ENCODE measurements at places on chromosomes 7 and 10.

DNA sequence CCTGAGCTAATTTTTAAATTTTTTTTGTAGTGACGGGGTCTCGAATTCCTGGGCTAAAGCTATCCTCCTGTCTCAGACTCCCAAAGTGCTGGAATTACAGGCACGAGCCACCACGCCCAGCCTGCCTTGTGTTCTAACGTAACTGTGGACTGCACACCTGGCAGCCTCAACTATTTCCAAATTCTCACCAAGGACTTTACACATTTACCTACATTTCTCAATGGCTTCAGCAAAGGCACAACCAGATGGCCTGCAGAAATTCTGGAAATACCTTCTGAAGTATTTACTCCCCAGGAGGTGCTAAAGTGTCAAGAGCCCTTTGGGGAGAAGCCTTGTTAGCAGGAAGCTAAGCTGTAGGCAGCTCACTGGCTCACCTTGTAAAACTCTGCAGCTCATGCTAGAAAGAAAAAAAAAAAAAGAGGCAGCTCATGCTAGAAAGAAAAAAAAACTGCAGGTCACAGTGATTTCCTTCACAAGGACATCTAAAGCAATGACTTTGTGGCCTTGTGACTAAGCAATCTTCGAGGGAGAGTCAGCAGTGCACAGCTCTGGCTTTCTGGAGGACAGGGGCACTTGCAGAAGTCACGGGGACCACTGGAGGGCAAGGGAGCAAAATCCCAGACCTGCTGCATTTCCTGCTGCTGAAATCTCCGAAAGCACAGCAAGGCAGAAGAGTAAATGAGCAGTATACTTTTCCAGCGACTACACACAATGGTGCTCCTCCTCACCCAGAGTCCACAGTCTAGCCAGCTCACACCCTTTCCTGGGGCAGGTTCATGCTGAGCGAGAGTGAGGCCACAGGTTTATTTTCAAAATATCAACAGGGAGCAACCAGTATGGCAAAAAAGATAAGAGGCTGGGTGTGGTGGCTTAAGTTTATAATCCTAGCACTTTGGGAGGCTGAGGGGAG lies 40.4 kb downstream of the BAIAP2L1 start:
- no peak for DNase-seq

DNA sequence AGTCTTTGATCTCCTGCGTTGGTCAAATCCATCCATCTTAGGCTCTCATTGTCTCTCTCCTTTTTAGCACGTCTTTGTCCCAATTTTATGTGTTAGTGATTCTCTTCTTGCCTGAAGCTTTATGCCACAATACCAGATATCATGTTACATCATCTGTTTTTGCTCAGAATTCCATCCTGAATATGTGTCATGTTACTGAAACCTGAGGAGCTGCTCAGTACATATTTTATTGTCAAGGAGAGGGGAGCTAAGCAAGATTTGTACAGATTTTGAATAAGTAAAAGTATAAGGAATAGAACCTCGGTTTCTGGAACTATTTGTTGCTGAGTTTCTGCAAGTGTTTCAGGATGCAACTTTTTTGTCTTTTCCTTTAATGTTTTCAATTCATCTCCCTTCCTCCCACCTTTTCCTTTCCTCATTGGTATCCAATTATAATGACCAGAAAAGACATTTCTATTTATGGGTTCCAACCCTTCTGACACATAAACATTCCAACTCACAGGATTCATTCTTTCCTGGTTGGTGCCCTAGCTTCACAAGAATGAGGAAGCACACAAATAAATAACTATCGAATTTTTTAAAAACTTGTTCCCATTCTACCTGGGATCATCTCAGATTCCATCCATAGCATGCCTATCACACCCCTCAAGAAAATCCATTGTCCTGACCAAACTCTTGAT lies 291.8 kb downstream of the CRPPA start:
- peak; percentile 83 for DNase-seq

DNA sequence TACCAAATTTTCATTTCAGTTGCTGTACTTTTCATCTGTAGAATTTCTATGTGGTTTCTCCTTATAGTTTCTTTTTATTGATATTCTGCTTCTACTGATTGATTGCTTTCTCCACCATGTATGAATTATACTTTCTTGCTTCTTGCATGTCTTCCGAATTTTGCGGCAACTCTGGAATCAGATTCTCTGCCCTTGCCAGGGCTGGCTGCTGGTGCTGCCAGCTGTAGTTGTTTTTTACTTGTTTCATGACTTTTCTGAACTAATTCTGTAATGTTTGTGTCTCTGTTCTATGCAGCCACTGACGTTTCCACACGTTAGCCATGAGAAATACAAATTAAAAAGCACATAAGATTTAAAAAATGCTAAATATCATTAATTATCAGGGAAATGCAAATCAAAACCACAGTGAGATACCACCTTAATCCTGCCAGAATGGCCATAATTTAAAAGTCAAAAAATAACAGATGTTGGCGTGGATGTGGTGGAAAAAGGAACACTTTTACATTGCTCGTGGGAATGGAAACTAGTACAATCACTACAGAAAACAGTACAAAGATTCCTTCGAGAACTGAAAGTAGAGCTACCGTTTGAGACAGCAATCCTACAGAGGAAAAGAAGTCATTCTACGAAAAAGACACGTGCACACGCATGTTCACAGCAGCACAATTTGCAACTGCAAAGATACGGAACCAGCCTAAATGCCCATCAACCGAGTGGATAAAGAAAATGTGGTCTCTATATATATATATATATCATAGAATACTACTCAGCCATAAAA lies 51.5 kb downstream of the MAD1L1 start:
- DNase-seq: no peak

GRCh38 chr7:18393465-18394118 lies 102.0 kb upstream of the HDAC9 start:
- DNase-seq: no peak

DNA sequence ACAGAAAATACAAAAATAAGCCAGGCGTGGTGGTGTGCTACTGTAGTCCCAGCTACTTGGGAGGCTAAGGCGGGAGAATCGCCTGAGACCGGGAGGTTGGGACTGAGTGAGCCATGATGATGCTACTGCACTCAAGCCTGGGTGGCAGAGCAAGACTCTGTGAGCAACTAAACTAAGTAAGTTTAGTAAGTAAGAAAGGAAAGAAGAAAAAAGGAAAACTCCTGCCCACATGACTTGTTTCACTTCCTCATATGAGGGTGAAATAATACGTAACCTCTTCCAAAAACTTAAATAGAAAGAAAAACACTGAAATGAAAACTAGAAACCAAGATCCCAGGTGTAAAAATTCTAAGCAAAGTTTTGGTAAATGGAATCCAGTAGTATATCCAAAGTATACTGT lies 79.6 kb downstream of the LARP4B start:
- no peak for DNase-seq

- no peak for DNase-seq
These were observed 304.1 kb downstream of the PAXIP1 start for GRCh38 chr7:154698726-154699291.

DNA sequence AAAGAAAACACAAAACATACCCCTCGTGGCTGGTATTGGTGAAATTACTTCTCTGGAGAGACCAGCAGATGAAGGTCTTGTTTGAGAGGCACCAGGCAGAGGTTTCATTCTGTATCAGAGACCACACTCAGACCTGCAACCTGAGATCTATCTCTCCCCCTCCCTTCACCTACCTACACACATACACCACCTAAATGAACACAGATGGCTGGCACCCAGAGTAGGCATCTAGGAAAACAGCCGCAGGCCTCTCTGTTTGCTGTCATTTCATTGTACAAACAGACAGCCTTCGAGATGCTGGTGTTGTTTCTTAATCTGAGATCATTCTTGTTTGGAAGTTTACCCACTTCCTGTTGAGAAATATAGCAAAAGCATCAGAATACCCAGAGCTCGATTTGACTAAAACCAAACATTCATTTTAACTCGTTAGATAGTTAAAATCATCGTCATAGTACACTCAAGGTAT lies 173.9 kb upstream of the SLC25A13 start:
- no peak for DNase-seq

- DNase-seq: no peak
These were observed 41.4 kb downstream of the AFAP1L2 start for GRCh38 chr10:114362826-114363355.

- DNase-seq: no peak
These were observed 117.9 kb upstream of the EEPD1 start for GRCh38 chr7:36035186-36035585.

GRCh38 chr7:89283302-89283701 lies 487.8 kb upstream of the TEX47 start:
- no peak for DNase-seq

DNA sequence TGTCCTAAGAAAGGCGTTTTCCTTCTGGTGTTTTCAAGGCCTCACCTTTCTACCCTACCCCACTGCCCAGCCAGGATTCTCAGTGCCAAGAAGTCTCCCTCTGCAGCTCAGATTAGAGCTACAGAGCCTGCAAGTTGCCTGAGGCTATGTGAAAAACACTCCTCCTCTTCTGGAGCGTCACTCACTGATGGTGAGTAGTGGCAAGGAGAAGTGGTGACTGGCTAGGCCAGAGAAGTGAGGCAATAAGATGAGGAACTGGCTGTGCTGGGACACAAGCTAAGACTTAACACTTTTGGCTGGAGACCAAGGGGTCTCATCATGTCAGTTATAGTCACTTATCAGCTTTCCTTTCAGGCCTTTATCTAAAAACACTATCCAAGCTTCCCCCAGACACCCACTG lies 86.7 kb upstream of the PRKAR2B start:
- no peak for DNase-seq

- no peak for DNase-seq
These were observed 133.6 kb upstream of the NPVF start for GRCh38 chr7:25361863-25362262.

GRCh38 chr10:77456414-77456813 lies 181.2 kb downstream of the KCNMA1 start:
- no peak for DNase-seq

DNA sequence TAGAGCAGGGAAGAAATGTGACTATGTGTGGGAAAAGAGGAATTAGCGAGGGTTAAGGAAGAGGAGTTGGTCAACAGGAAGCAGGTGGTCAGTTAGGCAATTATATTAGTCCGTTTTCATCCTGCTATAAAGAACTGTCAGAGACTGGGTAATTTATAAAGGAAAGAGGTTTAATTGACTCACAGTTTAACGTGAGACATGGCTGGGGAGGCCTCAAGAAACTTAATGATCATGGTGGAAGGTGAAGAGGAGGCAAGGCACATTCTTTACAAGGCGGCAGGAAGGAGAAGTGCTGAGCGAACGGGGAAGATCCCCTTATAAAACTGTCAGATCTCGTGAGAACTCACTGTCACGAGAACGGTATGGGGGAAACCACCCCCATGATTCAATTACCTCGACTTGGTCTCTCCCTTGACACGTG lies 35.0 kb downstream of the RAMP3 start:
- no peak for DNase-seq

DNA sequence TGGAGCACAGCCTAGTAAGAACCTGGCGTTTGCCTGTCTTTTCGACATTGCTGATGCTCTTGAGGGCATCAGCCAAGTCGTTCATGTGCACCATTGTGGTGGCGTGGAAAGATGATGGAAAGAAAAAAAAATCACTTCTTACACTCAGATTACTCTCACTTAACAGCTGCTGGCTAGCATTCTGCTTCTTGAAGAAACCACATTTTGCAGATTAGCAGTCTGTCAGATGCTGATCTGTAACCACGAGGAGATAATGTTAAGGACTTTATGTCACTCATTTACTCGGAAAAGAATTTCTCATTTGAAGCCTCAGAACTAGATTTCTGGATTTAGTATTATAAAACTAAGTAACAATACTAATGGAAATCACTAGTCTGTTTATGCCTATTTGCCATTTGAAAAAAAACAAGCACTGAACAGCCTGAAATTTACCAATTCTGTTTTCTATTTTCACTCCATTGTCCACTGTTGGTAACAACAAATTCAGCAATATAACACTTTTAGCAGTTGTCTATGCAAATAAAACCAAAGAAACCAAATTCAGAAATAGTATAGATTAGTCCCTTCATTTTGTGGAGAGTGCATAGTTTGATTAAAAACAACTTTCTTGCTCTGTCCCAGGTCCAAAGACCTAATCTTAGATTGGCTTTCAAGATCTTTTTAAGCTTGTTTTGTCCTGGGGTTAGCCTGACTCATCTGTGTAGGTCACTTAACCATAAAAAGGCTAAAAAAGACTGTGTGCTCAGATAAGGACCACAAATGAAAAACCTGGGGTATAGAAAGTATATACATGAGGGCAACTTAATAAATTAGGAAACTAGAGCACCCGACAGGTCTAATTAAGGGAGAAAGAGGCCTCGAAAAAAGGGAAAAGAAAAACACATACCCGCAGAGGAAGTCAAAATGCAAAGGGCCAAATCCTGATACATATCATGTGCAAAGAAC lies 67.5 kb downstream of the NT5C2 start:
- no peak for DNase-seq

DNA sequence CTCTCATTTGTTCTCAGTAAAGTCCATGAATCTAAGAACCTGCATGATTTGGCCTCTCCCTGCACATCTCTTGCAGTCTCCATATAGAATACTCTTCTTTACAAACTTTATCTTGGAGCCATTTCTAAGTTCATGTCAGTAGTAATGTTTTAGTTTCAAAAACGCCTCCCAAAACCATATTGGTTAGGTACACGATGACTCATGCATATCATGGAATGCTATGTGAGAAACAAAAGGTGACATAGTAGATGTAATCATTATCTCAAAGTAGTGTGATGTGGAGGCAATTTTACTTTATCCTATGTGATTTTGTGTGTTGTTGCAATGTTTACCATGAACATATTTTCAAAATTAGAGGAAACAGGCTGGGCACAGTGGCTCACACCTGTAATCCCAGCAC lies 520.7 kb downstream of the KCNMA1 start:
- DNase-seq: no peak

- DNase-seq: no peak
These were observed 264.3 kb downstream of the TCF7L2 start for GRCh38 chr10:113214331-113214730.

- DNase-seq: no peak
These were observed 26.5 kb downstream of the GALNT11 start for GRCh38 chr7:152051968-152052367.

All from HS-5 (cell line).